ENCODE measurements at places on chromosomes 3 and 15.

DNA sequence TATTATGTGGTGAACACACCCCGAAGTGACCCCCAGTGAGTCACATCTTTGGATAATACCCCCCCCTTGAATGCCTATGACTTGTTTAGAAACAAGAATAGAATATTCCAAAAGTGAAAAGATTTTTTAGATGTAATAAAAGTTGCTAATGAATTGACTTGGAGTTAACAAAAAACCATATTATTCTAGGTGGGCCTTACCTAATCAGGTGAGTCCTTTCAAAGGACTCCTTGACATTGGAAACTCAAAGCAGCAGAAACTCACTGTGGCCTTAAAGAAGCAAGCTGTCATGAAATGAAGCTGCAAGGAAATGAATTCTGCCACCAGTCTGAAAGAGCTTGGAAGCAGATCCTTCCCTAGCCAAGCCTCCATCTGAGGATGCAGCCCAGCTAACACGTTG, 10.9 kb upstream of the ISL2 start:
- DNase-seq: no peak

DNA sequence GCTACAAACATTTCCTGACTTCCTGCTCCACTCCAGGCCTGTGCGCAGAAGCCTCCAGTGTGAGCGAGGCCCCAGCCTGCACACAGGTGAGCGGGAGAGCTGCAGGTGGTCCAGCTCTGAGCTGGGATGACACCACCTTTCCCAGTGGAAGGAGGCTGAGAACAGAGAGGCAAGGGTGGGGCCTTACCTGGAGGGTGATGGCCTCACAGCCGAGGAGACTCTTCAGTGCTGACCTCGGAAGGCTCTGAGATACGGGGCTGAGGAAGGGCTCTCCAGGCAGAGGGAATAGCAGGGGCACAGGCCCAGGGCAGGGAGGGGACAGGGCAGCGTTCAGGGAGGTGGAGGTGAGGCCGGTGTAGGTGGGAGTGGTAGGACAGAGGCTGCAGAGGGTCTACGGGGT, 70.8 kb downstream of the EFCAB12 start:
- DNase-seq: no peak

DNA sequence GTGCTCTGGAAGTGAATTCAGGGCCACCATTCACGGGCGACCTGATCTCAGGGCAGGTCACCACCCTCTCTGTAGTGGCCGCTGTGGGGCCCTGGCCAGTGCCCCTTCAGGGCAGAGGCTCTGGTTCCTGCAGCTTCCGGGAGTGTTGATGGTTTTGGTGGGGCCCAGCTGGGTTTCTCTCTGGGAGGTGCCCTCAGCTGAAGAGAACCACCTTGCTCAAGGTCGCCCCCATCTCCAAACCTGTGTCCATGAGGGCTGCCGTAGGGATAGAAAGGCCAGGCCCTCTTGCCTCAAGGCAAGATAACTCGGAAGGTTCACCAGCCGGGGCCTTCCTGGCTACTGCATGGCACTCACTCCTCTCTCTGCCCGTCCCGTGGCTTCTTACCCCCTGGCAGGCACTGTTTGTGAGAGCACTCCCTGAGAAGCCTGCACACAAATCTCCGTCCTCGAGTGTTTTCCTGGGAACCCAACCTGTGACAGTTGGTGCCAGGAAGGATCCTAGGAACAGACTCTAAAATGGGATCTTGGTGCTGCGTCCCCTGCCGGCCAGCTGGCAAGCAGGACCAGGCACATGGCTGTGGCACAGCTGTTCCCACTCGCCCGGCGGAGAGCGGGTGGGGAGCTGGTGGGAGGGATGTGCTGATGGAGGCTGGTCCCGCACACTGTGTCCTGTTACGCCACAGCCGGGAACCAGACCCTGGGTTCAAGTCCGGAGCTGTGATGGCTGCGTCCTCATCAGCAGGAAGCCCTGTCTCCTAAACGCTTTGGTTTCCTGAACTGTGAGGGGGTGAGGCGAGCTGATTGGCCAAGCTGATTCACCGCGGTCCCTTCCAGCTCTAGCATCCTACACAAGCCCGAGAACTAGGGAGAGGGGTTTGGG, 23.2 kb upstream of the PIGZ start:
- DNase-seq: no peak

DNA sequence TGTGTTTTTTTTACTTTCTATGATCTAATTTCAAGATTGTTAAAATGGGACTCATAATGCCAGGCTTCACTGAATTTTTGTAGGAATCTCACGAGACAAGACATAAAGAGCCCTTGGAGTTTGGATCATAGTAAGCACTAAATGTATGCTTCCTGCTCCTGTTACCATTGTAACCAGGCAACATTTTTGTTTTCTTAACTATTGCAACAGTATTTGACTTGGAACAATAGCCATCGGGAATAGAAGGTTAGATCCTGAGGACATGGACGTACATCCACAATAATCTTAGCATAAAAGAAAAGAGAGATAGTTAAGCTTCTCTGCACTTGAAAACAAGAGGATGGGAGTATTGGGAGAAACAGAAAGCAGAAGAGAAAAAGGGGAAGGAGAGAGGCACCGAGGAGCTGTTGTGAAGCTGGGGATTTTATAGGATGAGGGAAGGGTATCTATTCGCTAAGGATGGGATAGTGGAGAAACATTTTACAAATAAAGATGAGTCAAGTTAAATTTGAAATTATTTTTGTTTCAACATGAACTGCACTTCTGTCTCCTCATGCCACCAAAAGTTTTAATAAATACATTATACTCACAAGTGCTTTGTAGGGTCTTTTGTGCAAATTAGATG, 131.4 kb downstream of the TMCO5A start:
- no peak for DNase-seq

DNA sequence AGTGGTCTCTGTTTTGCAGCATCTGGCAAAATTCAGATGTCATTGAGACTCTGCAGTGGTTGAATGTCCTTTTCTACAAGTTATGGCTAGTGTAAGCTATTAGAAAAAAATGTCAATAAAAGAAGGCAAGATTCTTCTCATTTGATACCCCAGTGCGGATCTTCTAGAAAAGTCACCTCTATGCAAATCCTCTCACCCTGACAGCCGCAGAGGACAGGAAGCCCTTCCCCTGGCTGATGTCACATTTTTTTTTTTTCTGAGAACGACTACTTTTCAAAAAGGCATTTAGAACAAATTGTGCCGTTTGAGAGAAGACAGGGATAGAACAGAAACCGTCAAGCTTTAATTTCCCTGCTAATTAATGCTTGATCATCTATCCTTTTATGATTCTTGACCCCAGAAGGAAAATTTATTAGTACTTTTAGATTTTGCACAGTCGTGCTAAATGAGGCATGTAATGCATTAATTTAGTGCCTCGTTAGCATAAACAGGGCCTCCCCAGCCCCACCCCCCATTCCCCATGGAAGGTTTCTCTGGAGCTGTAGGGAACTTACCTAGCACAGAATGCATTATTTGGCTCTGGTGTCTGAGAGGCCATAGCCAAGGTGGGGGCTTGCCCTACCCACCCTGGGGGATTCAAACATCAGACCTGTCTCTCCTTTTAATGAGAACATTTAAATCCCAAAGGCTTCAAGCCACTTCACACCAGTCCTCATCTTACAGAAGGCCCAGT, 183.8 kb downstream of the OPA1 start:
- no peak for DNase-seq

DNA sequence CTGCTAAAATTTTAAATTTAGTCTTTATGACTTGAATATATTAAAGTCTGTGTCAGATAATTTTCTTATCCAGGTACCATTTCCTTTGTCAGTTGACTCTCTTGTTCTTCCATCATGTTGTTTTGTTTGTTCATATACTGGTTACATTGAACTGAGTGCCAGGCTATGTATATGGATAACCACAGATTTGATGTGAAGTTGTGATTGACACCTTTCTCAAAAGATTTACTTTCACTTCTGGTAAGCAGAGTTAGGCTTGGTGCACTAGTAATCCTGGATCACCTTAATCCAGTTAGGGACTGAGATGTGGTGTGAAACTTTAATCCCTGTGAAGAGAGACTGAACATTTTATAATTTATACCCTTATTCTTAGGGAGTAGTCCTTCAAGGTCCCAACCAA, 99.4 kb downstream of the ADAM10 start:
- no peak for DNase-seq

DNA sequence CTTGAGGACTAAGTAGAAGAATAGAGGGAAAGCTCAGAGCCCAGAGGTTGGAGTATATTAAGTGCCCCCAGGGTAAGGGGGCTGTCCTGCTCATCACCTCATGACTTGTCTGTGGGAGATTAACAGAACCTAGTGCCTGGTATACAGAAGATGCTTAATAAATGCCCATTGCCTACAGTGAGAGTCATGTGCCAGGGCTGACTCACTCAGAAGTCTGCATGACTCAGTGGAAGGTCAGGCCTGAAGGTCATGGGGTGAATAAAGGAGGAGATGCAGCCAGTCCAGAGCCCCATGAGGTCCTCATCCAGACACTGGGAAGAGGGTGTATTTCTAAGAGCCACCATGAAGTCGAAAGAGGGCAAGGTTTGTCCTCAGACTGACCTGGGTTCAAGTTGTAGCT, 62.5 kb upstream of the TLE3 start:
- DNase-seq: no peak

- no peak for DNase-seq
Measured at GRCh38 chr3:68135067-68135466, 480.7 kb upstream of the SUCLG2 start.

DNA sequence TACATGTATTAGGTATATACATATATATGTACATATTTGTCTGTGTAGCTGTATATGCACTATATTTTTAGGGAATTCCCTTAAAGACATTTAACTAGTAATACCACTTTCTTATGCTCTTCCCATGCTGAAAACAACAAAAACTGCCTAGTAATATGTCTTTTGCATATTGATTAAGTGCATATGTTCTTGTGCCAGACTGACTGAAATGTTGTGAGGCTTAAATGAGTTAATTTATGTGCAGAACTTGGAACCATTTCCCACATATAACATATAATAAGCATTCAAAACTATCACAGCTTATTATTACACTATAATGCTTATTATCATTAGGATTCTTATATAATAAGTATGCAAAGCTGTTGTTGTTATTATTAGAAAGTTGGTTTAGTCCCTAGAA, 318.0 kb upstream of the KCNMB2 start:
- no peak for DNase-seq

DNA sequence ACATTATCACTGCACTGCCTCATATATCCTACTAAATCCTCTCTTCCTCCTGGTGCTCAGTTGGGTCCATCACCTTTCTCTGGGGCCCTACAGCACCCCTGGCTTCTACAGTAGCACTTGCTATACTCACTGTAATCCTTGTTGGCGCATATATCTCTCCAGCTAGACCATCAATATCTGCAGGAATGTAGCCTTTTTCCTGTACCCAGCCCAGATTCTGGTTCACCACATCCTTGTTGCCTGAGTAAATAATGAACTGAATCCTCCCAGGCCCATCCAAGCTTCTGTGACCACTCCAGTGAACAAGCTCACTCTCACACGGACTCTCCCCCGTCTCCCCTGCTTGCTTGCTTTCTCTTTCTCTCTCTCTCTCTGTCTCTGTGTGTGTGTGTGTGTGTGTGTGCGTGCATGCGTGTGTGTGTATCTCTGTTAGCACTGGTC, 62.5 kb upstream of the LIPC start:
- DNase-seq: no peak

DNA sequence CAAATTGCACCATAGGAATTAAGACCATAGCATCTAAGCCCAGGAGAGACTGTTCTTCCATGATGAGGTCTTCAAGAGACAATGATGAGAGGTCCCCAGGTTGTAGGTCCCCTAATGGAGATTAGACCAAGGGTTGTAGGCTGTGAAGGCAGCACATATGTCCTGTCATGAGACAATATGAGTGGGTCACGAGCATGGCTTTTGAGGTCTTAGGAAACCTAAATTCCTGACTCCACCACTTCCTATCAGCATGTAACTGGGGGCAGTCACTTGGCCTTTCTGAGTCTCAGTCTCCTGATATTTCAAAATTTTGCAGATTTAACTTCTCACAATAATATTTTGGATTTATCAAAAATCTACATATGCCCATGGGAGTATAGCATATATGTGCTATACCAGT, 31.3 kb downstream of the STAC start:
- no peak for DNase-seq

GRCh38 chr3:56667973-56668579, 15.0 kb downstream of the TASOR start:
- no peak for DNase-seq

DNA sequence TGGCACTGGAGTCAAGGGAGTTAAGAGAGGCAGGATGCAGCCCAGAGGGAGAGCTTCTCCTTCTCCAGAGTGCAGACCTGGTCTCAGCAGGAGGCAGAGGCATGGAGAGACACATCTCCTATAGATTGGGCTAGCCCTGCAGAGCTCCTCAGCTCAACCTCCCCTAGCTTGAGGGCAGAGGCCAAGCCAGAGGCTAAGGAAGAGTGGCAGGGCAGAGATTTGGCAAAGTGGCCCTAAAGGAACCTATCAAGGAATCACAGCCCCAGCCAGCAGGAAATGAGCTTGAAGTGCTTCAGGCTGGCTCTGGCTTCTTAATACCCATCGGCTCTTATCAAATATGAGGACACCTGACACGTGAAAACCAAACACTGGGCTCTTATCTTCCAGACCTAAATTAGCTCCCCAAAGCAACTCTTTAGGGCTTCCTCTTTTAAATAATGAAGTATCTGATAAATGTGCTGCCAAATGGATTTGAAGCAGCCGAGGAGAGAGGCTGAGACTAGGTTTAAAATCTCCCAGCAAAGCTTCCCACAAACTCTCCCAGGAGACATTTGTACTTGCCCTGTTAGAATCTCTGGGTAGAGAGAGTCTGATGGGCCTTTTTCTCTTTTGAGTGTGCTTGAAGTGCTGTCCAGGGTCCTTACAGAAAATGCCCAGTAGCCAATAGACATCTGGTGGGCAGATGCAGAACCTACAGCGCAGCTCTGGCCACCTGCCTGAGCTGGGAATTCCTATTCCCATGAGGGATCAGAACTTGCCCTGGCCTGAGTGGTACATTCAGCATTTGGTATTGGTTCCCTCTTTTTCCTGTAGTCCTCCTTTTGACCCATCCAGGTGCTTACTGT, 271.4 kb downstream of the CLSTN2 start:
- no peak for DNase-seq

GRCh38 chr3:128317101-128317697, 149.5 kb downstream of the DNAJB8 start:
- no peak for DNase-seq

DNA sequence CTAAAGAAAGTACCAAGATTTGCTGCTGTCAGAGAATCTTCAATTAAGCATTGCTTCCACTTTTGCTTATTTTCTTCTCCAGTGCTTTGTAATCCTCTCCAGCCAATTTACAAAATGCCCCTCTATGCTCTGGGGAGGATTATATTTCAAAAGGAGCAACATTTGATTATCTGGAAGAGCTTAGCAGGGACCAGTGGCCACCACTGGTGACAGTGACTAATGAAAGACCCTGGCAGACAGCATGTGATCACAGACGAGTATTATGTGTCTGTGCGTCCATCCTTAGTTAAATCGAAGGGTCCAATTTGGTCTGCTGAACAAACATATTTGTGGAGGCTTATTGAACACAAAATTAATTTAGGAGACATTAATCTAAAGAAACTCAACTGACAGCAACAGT, 152.6 kb downstream of the ZNF621 start:
- DNase-seq: no peak

GRCh38 chr3:160012108-160012507, 23.5 kb downstream of the IL12A start:
- DNase-seq: no peak

- DNase-seq: no peak
Measured at GRCh38 chr15:99168601-99169580, 64.0 kb downstream of the SYNM start.

- DNase-seq: no peak
Measured at GRCh38 chr3:163786416-163786815, 1291.9 kb downstream of the SI start.

GRCh38 chr15:95624100-95624499, 706.4 kb upstream of the NR2F2 start:
- DNase-seq: no peak
